SK-N-MC (cell line): ENCODE measurements at places on chromosomes 11 and 22.

- no peak for DNase-seq
These were observed 127.5 kb upstream of the ANO1 start for GRCh38 chr11:69950621-69951020.

- DNase-seq = no peak
These were observed 234.4 kb upstream of the E2F8 start for GRCh38 chr11:19474954-19475721.

- no peak for DNase-seq
These were observed 10.3 kb downstream of the MAPK8IP1 start for GRCh38 chr11:45895553-45896259.

- DNase-seq = no peak
These were observed 251.7 kb downstream of the GRM5 start for GRCh38 chr11:88814076-88814475.

DNA sequence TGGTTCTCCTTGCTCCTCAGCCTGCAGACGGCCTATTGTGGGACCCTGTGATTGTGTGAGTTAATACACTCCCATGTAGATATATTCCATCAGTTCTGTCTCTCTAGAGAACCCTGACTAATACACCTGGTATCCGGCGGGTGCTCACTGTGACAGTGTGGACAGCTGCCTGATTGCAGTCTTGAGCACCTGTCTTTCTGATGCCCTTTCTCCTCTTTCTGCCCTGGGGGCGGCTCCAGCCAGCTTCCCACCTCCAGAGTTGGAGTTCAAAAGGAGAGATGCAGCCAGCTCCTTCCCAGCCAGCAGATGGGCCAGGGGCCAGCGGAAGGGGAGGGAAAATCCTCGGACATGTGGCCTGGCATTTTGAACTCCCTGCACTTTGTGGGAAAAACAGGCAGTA, 15.0 kb downstream of the SMIM38 start:
- DNase-seq = no peak

GRCh38 chr22:20654343-20655208, 119.3 kb upstream of the SERPIND1 start:
- no peak for DNase-seq

- DNase-seq = no peak
These were observed 28.9 kb upstream of the SHISAL1 start for GRCh38 chr22:44341431-44342346.

DNA sequence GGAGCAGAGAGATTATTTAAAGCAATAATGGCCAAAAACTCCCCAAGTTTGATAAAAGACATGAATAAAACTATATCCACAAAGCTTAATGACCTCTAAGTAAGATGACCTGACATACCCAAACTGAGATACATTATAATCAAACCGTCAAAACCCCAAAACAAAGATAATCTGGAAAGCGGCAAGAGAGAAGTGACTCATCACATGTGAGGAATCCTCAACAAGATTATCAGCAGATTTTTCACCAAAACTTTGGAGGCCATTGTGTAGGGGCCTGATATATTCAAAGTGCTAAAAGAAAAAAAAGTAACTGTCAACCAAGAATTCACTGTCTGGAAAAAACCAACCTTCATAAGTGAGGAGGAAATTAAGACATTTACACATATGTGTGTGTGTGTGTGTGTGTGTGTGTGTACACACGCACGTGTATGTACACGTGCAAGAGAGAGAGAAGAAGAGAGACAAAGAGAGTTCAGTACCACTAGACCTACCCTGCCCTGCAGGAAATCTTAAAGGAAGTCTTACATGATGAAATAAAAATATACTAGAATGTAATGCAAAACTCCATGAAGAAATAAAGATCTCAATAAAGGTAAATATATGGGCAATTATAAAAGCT, 752.4 kb downstream of the NELL1 start:
- DNase-seq = no peak

DNA sequence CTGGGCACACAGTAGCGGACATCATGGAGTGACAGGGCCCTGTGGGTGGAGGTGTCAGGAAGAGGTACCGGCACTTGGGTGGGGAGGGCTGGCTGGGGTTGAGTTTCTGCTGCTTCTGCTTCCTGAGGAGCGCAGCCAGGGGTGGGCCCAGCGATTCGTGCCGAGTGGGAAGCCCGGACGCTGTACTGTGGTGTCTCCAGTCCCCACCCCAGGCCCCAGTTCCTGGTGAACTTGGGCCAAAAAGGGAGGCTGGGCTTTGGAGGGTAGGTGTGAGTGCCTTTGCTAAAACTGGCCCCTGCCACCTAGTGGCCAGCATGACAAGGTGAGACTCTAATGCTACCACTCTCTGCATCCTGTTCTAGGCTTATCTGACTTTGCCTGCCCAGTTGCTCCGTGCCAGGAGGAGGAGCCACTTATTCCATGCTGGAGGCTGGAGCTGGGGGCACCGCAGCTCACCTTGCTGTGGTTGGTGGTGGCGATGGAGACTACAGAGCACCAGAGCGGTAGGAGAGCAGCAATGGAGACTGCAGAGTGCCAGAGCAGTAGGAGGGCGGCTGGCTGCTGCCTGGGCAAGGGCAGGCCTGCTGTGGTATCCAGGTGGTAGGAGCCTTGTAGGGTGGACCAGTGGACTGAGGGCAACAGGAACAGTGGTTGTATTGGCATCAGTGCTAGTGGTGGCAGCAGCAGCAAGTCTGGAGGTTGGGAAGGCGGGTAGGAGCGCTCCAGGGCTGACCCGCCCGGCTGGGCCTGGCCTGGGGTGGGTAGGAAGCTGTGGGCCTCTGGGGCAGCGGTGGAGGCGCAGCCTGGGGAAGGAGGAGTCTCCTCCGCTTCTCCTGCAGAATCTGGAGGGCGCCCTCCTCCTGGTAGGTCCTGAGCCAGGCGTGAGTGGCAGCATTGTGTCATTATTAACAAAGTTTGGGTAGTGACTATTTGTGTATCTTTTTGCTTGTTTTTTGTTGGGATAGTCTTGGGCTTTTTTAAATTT, 2.2 kb upstream of the RFPL2 start:
- no peak for DNase-seq

DNA sequence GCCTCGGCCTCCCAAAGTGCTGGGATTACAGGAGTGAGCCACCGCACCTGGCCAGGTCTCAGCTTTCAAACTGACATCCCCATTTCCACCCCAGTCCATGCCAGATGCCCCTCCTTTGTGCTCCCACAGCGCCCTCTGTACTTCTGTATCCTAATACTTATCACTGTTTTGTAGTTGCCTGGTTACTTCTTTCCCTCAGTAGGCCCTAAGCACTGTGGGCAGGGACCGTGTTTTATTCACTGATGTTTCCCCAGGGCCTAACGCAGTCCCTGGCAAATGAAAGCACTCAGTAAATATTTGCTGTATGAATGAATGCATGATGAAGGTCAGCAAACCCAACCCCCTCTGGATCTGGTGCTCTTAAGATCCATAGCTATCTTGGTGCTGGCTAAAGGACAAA, 2.2 kb upstream of the TRIM3 start:
- DNase-seq = no peak
